ENCODE measurements at places on chromosomes 7 and 10. TPM values are rescaled to one million over a fixed set of nuclear protein-coding genes. Genes with fewer than 3 reads are reported as not detected.

- no peak for DNase-seq
Observed at GRCh38 chr7:109782806-109783205, 1213.1 kb downstream of the DNAJB9 start.

The GNAT3 gene
- not detected for total RNA-seq

The A1CF gene
- not detected for total RNA-seq

The FKBP6 gene
- not detected for total RNA-seq

The AS3MT gene
- 29.4 TPM for total RNA-seq

The ARHGEF35 gene
- not detected for total RNA-seq

The PDE6C gene
- total RNA-seq = not detected

- no peak for DNase-seq
Observed at GRCh38 chr10:97517778-97518300, 19.1 kb downstream of the UBTD1 start.

The EGFR gene
- total RNA-seq = 79.3 TPM

DNA sequence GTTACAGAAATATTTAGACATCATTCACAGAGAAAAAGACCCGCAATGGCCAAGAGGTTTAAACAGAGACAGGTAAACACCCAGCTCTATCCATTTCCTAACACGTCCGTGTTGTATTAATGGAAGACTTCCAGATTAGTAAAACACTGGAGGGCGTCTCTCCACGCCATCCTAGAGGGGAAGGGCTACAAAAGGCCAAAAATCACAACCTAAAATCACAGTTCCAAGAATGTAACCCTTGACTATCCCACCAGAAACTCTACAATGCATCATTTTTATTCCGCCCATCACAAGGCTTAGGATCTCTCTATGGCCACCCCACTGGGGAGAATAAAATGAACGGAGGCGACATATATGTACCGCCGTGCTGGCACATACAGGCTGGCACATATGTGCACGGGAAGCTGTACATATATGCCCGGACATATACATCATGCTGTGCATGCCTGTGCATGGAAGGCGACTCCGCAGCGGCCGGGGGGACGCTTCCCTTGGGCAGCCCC lies 734 bp downstream of the PCLO start:
- no peak for DNase-seq

GRCh38 chr10:124026589-124026939 lies 66.8 kb downstream of the CHST15 start:
- no peak for DNase-seq

GRCh38 chr10:21518641-21519396 lies 6.7 kb downstream of the SKIDA1 start:
- DNase-seq = peak; percentile 24

GRCh38 chr7:139682136-139683013 lies 95.4 kb downstream of the HIPK2 start:
- DNase-seq = peak; percentile 55

DNA sequence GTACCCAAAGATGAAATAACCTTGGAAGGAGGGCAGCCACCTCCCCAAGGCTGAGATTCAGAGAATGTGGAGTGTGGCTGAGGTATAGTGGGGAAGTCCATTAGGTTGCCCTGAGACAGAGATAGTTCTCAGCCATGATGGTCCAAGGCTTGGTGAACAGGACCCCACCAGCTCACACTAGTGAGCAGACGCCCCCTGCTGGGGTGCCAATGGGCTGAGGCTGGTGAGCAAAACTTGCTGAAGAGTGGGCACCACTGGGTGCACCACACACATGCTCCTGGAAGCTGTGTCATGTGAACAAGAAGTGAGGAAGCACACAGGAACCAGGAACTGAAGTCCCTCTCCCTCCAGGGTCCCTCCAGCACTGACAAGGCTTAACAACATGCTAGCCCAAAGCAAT lies 8.9 kb downstream of the FBXL13 start:
- peak; percentile 32 for DNase-seq

DNA sequence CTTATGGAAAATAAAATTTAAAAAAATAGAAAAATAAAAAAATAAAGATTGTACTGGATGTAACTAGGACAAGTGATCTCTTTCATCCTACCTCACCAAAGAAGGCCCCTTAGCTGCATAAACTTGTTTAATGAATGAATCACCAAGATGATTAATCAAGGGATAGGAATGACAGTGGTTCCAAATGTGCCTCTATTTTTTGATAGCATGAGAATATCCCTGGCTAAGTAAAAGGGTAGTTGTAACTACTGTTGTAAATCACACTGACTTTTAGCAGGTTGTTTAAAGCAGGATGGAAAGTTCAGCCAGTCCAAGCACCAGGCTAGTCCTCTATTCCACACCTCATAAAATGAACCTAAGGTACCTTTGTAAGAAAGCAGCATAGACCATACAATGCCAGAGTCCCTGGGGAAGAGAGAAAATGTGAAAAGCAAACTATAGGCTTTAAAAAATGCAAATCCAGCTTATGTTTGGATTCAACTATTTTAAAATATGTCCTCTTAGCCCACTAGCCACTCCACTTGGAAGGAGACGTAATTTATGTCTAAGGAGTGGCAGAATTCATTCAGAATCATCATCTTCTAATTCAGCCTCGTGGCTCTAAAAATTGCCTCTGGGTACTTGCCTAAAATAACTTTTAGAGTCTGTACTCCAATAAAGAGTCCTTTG lies 126.8 kb downstream of the SKIDA1 start:
- peak; percentile 83 for DNase-seq

The NODAL gene
- not detected for total RNA-seq

GRCh38 chr7:70586822-70587221 lies 545.1 kb upstream of the GALNT17 start:
- DNase-seq = no peak

The DDC gene
- total RNA-seq = not detected

The TUBAL3 gene
- not detected for total RNA-seq

DNA sequence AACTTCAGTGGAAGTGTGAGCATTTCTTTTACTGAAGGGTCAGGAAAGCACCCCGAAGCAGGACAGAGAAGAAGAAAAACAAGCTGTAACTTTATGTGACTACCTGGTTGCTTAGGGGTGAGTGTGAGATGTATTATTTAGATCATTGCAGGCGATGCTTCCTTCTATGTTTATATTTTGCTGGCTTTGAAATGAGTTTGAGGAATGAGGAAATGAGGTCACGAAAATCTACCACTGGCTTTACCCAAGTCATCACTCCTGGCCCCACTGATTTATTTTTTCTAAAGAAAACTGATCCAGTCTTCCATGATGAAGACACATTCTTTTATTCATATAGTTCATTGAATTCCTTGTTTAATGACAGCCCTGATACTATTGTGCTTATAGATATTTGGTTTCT lies 716.6 kb upstream of the FZD8 start:
- no peak for DNase-seq

GRCh38 chr10:12428447-12429135 lies 79.2 kb downstream of the CAMK1D start:
- no peak for DNase-seq

- peak; percentile 5 for DNase-seq
Observed at GRCh38 chr10:132967540-132967939, 25.2 kb upstream of the CFAP46 start.

DNA sequence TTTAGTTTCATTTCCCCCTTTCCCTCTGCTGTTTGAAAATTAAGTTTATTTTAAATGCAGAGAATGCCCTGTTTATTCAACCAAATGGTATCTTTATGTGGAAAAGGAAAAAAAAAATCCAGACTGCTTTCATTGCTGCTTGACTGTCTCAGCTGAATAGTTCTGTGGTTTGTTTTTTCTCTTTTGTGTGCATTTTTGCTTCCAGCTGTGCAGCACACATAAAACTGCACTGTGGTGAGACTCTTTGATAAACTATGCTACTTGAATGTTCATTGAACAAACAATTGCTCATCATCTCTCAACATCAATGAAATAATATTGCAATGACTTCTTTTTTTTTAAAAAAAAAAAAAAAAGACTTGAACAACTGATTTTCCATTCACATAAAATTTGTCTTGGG lies 78.6 kb upstream of the GLI3 start:
- peak; percentile 30 for DNase-seq

DNA sequence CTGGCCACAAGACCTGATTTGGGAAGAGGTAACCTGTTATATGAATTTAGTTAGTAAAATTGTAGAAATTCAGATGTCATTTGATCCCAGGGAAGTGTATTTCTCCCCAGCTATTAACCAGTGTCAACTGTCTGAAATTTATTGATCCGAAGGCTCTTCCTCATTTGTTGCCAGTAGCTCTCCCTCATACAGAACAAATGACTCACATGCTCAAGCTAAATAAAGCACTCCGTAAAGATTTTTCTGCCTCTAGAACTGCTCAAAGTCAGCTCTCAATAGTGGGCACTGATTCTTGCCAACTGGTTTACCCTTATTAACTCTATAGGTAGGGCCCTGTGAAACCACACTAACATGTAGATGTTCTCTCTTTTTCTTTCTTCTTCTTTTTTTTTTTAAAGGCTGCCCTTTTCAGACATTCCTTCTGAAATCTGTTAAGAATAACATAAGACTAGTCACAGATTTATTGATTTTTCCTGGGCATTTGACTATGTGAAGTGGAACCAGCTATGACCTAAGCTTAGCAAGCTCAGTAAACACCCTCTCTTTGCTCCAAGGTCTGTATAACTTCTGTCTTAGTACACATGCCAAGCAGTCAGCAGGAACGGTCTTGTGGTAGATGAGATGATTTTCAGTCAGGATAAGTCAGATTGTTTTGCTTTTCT lies 21.8 kb downstream of the RPA3 start:
- DNase-seq = peak; percentile 38

DNA sequence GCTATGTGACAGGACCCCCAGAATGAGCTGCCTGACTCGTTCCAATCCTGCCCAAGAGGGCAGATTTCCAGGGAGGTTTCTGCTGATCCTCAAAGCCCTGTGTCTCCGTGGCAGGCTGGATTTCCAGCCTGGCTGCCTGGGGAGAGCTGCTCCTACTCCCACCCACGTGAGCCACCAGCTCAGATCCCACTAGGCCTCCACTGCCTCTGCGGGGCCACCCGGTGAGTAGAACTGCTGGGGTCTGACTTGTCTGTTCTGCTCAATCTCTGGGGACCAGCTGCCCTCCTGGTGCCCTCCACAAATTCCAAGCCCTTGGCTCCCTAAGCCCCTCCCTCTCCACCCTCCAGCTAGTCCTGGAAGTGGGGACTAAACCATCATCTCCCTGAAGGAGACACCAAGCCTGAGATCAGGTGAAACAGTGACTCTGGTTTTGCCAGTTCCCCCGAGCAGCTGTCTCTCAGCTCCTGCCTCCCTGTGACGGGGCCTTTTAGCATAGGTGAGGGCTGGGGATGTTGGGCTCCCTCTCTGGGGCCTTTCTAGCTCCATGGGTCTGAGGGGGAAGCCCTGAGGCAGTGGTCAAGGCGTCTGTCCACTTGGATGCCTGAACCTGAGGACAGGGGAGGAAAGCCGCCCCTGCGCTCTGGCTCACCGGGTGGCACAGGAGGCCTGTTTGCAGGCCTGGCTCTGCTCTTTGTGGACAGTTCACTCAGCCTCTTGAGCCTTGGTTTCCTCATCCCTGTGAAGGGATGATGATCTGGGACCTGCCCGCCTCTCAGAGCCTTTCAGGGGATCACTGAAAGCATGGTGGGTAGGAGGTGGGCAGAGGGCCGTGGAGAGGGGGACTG lies 5.6 kb downstream of the FAM241B start:
- no peak for DNase-seq

Data from A172 (cell line).